ENCODE measurements at places on chromosomes 4 and X.

- DNase-seq, result no peak
These were observed 505.7 kb downstream of the ZNF674 start for GRCh38 chrX:46039526-46039925.

- DNase-seq, result peak; percentile 22
These were observed 34.6 kb upstream of the MTM1 start for GRCh38 chrX:150533863-150534262.

GRCh38 chr4:159374749-159375530 lies 272.1 kb downstream of the RAPGEF2 start:
- no peak for DNase-seq

DNA sequence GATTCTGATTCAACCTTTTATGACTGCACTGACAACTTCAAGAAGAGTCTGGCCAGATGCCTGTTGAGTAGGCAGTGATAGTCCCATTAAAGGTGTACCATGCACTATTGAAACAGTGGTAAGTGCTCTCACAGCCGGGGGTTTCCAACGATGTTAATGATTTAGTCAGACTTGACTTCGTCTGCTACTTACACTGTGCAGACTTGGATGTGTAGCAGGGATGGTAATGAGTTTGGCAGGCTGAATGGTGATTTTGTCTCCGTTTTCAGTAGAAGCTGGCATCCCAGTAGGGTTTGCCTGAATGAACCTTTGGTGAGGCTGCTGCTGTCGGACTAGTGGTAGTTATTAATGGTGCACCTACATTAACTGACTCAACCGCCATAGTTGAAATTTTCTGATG lies 52.0 kb upstream of the TMSB15B start:
- DNase-seq, result no peak

DNA sequence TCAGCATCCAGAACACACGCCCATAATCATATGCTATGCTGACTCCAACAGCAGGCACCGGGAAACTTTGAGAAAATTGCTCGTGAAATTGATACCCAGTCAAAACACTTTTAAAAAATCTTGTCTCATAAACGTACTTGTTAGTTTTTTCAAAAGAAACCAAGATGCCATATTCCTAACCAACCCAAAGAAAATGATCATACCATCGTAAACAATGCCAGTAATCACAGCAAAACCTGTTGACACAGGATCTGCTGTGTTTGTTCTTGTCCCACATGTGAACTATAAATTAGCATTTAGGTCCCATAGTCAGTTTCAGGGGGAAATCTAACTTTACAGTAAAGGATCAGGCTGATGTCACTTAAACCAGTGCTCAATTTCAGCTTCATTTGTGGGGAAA lies 23.0 kb downstream of the PRSS12 start:
- no peak for DNase-seq

- DNase-seq, result no peak
These were observed 14.2 kb downstream of the ATP5ME start for GRCh38 chr4:659851-660250.

- no peak for DNase-seq
These were observed 1017.2 kb downstream of the SH3BGRL start for GRCh38 chrX:82219129-82219528.

- DNase-seq, result no peak
These were observed 440.0 kb upstream of the PCDH10 start for GRCh38 chr4:132709056-132709455.

DNA sequence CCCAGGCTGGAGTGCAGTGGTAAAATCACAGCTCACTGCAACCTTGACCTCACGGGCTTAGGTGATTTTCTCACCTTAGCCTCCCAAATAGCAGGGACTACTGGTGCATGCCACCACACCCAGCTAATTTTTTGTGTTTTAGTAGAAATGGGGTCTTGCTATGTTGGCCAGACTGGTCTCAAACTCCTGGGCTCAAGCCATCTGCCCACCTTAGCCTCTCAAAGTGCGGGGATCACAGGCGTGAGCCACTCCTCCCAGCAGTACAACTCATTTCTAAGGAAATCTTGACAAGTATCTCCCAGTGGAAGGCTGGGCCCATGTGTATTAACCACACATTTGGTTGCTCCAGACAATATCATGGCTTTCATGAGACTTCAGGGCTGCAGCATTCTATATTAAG lies 20.4 kb upstream of the PDLIM5 start:
- DNase-seq, result no peak

DNA sequence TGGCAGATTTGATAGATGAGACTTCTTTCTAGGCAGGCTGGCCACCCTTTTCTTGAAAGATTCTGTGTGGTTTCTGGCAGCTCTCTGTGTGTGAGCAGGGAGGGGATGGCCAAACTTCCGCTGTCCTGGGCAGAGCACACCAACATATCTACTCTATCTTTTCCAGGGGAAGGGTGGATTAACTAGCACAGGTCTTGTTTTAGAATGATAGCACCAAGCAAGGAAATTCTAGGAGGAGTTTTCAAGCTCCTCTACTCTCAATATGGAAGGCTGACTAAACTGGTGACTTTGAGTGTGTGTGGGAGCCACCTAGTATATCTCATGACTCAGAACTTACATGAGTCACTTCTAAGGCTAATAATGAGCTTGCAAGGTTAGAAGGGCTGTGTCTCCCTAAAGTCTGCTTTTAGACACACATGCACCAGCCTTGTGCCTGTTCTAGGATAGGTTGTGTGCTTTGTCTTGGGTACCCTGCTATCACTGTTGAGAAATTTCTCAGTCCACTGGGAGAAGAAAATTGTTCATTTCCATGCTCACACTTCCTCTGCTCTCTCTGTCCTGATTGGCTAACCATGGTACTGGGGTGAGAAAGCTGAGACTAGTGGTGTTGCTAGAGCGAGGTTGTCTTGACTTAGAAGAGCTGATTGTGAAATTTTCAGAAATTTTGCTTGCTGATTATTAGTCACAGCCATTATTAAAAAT lies 72.9 kb downstream of the YIPF6 start:
- peak; percentile 84 for DNase-seq

GRCh38 chrX:72382202-72382595 lies 76.5 kb upstream of the CITED1 start:
- no peak for DNase-seq

- peak; percentile 17 for DNase-seq
These were observed 1593.2 kb downstream of the C4orf33 start for GRCh38 chr4:130689181-130689580.

GRCh38 chrX:68874076-68874475 lies 45.3 kb downstream of the EFNB1 start:
- DNase-seq, result no peak

- DNase-seq, result no peak
These were observed 25.0 kb upstream of the BCORL1 start for GRCh38 chrX:129957241-129958082.

GRCh38 chr4:68378226-68378625 lies 28.3 kb upstream of the YTHDC1 start:
- DNase-seq, result no peak

GRCh38 chr4:136737066-136737465 lies 795.2 kb downstream of the PCDH18 start:
- DNase-seq, result no peak

- DNase-seq, result no peak
These were observed 2.2 kb downstream of the SOX3 start for GRCh38 chrX:140502491-140503237.

- DNase-seq, result no peak
These were observed 277.4 kb downstream of the NKX6-1 start for GRCh38 chr4:84221704-84222103.

GRCh38 chr4:47640911-47641310 lies 155.8 kb downstream of the ATP10D start:
- DNase-seq, result no peak

Measured in mammary epithelial cell (primary cell).